Panc1 (cell line): ENCODE measurements at places on chromosomes 5 and 9. TPM values are rescaled to one million over a fixed set of nuclear protein-coding genes. Genes with fewer than 3 reads are reported as not detected.
A peak's percentile ranks its signal among the peaks of the same experiment; 100 is the strongest.

DNA sequence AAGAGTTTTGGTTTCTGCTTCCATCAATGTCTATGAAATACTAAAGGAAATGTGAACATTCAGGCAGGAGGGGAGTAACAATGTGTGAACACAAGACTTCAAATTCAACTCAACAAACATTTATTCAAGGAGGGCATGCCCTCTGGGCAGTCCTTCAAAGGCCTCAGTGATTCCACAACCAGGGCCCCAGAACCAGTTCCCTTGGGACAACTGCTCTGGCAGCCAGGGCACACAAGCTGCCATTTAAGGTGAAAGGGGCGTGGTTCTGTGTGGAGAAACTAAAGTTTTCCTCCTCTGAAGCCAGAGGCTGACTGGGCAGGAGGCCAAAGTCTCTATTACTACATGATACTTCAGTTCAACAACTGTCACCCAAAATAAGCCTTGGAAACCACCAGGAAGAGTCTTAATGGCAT is 3.2 kb downstream of the RBM18 start:
- DNase-seq = no peak

ACO1 gene
- total RNA-seq = 49.3 TPM

DNA sequence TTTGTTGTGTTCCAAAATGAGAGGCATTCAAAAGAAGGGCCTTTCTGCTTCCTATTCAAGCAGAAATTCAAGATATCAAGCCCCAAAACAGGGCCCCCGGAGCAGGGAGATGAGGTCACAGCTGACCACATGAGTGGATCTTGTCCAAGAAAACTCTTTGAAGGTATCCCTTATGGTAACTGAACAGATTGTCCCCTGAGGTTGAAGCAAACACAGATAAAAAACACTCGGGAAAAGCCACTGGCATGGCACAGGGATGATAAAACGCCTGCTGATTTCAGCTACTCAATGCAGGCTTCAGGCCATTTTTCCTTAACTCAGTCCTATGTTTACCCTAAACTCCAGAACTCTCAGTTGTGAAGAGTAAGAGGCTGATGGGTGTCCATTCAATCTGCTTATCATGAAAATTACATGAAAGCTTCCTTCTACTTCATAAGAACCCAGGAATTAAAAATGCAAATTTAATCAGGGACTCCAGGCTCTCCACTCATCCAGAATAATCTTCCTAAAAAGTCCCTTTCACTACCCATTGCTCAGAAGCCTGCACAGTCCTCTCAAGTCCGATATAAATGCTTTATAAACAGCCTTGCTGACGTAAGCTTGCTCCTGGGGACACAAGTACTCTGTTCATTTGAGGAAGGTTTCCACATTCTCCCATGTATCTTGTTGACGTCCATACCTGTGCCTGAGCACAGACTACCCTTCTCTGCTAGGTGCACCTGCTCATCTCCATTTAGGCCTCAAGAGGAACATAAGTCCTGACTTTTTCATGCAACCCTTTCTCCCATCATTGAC is 35.9 kb upstream of the SLC1A3 start:
- DNase-seq = no peak

- DNase-seq = no peak
These were observed 47.2 kb upstream of the CXCL14 start for GRCh38 chr5:135625961-135626360.

GRCh38 chr5:148186248-148187003 is 16.4 kb upstream of the SPINK6 start:
- peak; percentile 36 for DNase-seq

GPR150 gene
- total RNA-seq = 0.54 TPM

ERCC8 gene
- total RNA-seq = 14.4 TPM

DNA sequence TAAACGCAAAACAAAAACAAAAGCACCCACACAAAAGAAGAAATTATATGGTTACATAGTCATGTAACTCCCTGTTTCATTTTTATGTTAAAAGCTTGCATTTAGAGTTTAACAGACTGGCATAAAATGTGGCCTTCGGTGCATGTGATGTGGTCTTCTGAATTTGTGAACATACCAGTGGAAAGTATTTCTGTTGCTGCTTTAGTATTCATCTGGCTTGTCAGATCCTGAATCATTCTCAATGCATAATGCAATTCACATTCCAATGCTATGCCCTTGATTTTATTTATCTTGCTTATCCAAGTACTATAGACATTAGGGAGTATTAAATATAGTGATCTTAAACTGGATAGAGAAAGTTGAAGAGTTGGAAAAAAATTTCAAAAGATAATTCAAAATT is 740.2 kb upstream of the ZNF608 start:
- DNase-seq = no peak

PCDHA13 gene
- total RNA-seq = 1.0 TPM

DNA sequence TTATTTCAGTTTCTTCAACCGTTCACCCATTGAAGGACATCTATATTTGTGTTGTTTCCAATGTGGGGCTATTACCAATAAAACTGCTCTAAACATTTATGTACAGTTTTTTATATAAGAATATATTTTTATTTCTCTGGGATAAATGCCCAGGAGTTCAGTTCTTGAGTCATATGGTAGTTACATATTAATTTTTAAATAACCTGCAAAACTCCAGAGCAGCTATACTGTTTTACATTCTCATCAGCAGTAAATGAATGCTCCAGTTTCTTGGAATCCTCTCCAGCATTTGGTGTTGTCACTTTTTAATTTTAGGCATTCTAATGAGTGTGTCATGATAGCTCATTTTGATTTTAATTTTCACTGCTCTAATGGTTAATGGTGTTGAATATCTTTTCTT is 36.2 kb downstream of the CDK7 start:
- DNase-seq = no peak

DNA sequence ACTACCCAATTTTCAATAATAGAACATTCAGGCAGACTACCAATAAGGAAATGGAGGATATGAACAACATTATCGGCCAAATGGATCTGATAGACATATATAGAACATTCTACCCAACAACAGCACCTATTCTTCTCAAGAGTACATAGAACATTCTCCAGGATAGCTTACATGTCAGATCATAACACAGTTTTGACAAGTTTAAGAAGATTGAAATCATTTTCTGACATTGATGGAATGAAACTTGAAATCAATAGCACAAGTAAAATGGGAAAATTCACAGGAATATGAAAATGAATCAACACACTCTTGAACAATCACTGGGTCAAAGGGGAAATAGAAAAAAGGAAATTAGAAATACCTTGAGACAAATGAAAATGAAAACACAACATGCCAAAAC is 94.6 kb upstream of the MEGF10 start:
- no peak for DNase-seq

GRCh38 chr9:129182122-129182521 is 4.1 kb upstream of the IER5L start:
- no peak for DNase-seq

DNA sequence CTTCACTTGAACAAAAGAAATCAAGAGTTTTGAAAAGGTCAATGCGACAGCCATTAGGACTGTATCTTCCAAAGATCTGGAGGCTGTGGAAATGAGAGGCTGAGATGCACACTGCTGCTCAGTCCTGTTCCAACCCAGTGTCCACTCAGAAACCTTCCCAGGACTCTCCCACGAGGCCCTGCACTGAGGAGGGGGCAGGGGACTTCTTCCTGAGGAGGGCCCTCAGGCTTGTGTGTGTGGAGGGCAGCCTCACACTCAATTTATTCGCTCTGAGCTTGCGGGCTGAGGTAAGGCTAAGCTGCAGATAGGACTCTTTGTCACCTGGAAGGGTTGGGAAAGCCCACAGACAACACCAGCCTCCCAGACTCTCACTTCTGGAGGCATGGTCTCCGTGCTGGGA is 69.6 kb upstream of the ROR2 start:
- DNase-seq = no peak

LHX2 gene
- 0.36 TPM for total RNA-seq

DNA sequence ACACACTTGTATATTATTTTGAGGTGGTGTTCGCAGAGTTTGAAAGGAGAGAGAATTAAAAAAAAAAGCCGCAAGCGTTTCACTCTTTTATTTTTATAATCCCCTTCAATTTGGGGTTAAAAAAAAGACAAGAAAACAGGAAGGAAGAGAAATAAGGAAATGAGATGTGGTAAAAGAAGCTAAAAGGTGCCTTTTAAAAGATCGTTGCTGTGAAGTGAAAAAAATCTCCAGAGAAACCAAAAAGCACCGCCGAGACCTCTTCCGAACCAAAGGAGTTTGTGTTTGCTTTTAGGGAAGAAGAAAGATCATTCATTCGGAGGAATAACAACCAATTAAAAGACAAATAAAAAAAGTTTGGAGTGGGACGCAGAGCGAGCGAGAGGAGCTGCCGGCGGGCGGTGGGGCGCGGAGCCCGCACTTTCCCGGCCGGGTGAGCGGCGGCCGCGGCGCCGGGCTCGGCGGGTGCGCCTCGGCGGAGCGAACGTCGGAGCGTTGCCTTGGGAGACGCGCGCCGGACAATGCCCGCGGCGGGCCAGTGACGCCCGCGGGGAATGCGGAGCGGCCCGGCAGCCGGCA is 355 bp downstream of the TLE4 start:
- no peak for DNase-seq

DNA sequence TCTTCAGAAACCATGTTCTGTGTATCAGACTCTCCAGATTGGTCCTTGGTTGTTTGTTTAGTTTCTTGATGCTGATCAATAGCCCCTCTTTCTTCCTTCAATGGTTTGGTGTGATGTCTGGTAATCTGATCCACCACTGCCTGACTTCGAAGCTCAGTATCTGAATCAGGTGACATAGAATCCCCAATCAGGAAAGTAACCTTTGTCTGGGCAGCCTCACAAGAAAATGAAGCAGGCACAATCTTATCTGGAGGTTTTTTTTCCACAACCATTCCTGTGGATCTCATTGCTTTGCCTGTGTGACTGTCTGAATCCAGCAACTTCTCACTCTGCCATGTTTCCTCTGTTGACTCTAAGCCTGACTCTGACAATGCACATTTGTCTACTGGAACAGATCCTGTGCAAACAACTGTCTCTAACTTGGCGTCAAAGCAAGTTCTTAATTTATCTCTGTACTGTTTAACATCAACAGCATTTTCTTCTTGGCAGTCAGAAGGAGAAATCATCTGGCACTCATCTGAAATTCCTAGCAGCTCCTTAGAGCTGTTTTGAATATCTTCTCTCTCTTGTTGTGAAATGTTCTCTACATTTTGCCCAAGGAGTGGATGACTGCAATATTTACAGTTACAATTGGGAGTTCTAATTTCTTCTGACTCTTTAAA is 37.1 kb upstream of the RAPGEF6 start:
- no peak for DNase-seq

DNA sequence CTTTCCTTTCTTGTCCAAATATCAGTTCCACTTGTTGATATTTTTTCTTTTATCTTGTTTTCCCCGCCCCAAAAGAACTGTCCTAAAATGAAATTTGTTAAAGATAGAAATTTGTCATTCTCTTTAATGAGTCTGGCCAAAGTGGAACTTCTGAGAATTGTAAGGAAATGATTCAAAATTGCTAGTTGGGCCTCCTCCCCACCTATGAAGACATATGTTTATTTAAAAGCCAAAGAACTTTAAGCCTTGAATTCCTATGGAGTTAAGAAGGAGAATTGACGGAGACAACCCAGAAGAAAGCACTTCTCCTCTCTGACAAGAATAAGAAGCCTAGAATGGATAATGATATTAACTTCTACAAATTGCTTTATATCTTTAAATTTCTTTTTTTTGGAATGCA is 59.1 kb upstream of the ALDH1A1 start:
- no peak for DNase-seq

- no peak for DNase-seq
These were observed 47.0 kb upstream of the RETREG1 start for GRCh38 chr5:16663840-16664239.

GRCh38 chr9:24793787-24794186 is 248.1 kb upstream of the IZUMO3 start:
- DNase-seq = no peak

- no peak for DNase-seq
These were observed 30.4 kb downstream of the MVB12B start for GRCh38 chr9:126357074-126357473.

DRD1 gene
- 1.0 TPM for total RNA-seq

UGT3A2 gene
- total RNA-seq = 0.10 TPM

DNA sequence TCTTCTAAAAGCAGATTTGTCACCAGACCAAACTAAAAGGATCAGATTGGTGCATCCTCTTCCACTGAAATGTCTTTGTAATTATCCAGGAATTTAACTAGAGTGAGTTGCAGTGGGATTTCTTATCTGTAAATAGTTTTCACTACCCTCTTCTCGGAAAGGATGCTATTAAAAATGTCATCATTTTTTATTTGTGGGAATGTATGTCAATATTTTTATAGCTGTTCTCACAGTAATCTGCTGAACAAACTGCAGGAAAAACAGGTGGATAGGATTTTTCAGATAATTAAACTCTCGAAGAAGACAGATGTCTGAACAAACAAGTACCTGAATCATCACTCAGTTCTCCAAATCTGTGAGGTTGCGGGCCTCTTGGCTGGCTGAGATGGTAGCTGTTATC is 62.7 kb downstream of the RAB14 start:
- DNase-seq = no peak

- DNase-seq = no peak
These were observed 8.3 kb downstream of the SLC25A48 start for GRCh38 chr5:135842737-135843136.
